ENCODE measurements at places on chromosomes 7 and 10.

GRCh38 chr7:141456711-141457110 lies 94.5 kb upstream of the AGK start:
- no peak for DNase-seq

GRCh38 chr10:95840121-95840520 lies 67.7 kb upstream of the CC2D2B start:
- DNase-seq: no peak

DNA sequence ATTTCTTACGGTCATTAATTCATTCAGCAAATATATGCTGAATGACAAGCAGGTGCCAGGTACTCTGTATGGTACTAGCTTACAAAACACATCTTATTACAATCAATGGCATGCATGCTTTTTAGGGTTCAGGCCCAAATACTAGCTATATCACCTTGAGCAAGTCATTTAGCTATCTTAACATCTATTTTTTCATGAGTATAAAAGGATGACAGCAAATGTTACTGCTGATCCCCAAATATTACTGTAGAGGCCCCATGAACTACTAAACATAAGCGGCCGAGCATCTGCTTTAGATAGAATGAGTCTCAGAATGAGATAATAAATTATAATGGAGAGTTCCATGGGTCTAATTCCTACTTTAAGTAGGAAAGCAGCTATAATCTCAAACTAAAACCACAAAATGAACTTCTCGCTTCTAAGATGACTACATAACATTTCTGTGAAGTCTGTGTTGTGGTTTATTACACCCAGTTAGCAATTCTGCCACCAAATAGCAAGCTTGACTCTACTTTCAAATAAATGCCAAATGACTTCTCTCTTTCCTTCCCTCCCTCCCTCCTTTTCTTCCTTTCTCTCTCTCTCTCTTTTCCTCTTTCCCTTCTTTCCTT lies 113.7 kb upstream of the LRRN3 start:
- DNase-seq: no peak

DNA sequence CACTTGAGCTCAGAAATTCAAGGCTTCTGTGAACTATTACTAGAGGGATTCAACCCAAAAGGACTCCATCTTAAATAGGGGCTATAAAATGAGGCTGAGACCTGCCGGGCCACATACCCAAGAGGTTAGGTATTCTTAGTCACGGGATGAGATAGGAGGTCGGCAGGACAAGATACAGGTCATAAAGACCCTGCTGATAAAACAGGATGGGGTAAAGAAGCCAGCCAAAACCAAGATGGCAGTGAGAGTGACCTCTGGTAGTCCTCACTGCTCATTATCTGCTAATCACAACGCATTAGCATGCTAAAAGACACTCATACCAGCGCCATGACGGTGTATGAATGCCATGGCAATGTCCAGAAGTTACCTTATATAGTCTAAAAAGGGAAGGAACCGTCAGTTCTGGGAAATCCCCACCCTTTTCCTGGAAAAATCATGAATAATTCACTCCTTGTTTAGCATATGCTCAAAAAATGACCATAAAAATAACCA lies 101.2 kb upstream of the TRIM24 start:
- DNase-seq: no peak

DNA sequence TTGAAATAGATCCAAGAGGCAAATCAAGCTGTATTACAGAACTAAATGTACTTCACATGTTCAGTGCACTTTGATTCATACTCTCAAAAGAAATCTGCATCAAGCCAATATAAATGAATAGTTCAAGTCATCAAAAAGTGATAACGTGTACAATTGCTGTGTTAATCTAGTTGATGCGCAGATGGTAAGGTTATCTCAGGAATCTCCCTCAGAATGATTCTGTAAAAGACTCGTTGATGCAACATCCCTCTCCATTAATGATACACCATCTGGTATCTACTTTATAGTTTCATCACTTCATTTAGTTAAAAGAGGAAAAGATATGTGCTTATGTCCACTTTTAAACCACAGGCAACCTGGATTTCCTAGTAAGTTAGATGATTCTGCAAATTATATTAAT lies 200.6 kb downstream of the CHCHD3 start:
- DNase-seq: no peak

DNA sequence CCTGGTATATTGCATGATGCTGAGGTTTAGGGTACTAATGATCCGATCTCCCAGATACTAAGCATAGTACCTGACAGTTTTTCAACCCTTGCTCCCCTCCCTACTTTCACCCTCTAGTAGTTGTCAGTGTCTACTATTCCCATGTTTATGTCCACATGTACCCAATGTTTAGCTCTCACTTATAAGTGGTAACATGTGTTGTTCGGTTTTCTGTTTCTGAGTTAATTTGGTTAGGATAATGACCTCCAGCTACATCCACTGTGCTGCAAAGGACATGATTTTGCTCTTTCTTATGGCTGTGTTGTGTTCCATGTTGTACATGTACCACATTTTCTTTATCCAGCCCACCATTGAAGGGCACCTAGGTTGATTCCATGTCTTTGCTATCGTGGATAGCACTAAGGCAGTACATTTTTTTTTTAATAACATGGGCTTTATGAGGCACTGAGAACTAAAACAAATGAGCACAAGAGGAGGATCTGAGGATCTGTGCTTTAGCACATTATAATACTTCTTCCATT lies 28.1 kb downstream of the ITGB8 start:
- DNase-seq: no peak

- DNase-seq: peak; percentile 77
These were observed 30.4 kb downstream of the FOXK1 start for GRCh38 chr7:4712281-4713182.

- no peak for DNase-seq
These were observed 196.7 kb upstream of the MTPN start for GRCh38 chr7:136173874-136174273.

- no peak for DNase-seq
These were observed 51.1 kb downstream of the KCTD7 start for GRCh38 chr7:66679633-66680244.

GRCh38 chr10:69004821-69005220 lies 16.2 kb downstream of the KIFBP start:
- DNase-seq: peak; percentile 65

GRCh38 chr10:122696687-122697086 lies 3.0 kb downstream of the C10orf120 start:
- DNase-seq: no peak

- DNase-seq: no peak
These were observed 91.6 kb downstream of the PLCE1 start for GRCh38 chr10:94085288-94085687.

- peak; percentile 61 for DNase-seq
These were observed 16.4 kb upstream of the ABCA13 start for GRCh38 chr7:48154792-48155413.

DNA sequence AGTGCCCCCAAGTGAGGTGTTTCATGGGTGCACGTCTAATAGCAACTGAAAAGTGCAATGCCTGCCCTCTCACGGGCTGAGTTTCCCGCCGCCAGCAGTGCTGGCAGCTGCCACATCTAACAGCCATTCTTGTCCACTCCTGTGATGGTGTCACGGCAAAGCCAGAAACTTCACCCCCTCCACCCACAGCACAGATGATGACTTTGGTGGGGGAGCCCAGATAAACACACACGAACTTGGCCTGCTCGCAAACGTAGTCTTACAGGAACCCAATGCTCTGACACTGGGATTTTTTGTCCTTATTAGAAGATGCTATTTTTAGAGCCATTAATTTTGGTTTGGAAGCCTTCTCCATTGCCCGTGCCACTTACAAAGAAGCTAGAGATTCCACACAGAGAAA lies 26.7 kb downstream of the CPXM2 start:
- no peak for DNase-seq

DNA sequence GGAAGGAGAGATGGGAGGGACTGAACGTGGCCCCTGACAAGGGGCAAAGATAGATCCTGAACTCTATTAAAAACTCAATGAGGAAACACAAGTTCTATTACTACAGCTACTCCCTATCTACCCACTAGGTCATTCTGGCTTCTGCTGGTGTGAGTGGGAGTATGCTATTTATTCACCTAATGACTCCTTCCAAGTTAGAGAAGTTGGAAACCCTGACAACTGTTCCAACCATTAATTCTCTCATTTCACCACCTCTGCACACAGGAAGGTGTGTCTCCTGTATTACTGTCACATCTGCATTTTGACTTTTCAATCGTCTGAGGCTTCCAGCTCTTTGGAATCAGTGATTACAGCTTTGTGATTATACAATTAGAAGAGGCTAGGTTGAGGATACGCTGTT lies 169.4 kb upstream of the ADO start:
- DNase-seq: no peak

GRCh38 chr10:61907011-61907410 lies 5.5 kb downstream of the ARID5B start:
- DNase-seq: no peak

- DNase-seq: no peak
These were observed 3.8 kb upstream of the STN1 start for GRCh38 chr10:103921750-103922195.

- peak; percentile 24 for DNase-seq
These were observed 29.5 kb downstream of the CTNNA3 start for GRCh38 chr10:67666416-67667034.

GRCh38 chr10:89403043-89403442 lies 10.6 kb downstream of the IFIT1 start:
- no peak for DNase-seq

DNA sequence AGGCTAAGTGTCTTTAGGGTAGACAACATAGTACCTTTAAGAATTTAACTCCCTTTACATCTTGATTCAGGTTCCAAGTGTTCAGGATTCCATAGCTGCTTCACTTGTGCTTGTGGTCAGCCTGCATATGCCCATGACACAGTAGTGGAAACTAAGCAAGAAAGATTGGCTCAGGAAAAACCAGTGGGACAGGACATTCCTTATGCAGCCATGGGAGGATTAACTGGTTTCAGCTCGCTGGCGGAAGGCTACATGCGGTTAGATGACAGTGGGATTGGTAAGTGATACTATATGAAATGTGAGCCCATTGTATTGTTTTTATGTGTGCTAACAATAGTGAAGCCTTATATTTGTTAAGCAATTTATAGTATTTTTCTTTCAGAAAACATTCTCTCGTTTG lies 11.3 kb downstream of the FAM221A start:
- no peak for DNase-seq

- no peak for DNase-seq
These were observed 1.8 kb downstream of the LRRC17 start for GRCh38 chr7:102914585-102914984.

GRCh38 chr10:109744020-109744419 lies 179.3 kb downstream of the XPNPEP1 start:
- no peak for DNase-seq

DNA sequence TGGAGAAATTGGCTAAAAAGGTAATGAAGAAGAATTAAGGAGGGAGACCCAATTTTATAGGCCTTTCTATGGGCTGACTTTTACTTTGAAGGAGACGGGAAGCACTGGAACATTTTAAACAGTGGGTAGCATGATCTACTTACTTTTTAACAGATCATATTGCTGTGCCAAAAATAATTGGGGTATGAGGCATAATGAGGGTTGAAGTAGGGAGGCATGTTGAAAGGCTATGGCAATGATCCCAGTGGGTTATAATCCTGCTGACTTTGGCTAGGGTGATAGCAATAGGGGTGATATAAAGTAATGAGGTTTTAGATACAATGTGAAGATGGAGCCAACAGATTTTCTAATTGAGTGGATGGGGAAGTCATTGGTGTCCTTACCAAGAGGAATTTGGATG lies 73.2 kb downstream of the GPR37 start:
- no peak for DNase-seq

GRCh38 chr7:152894295-152895170 lies 135.0 kb downstream of the ACTR3B start:
- DNase-seq: no peak

DNA sequence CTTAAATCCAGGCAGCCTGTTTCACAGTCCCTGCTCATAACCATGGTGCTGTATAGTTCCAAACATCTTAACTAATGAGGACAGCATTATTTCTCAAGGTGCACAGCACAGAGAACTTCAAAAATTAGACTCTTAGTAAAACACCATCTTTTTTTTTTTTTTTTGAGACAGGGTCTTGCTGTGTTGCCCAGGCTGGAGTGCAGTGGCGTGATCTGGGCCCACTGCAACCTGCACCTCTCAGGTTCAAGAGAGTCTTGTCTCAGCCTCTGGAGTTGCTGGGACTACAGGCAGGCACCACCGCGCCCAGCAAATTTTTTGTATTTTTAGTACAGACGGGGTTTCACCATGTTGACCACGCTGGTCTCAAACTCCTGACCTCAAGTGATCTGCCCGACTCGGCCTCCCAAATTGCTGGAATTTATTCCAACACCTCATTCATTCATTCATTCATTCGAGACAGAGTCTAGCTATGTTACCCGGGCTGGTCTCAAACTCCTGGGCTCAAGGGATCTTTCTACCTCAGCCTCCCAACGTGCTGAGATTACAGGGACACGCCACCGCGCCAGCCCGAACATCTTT lies 507 bp upstream of the TMEM254 start:
- DNase-seq: no peak

DNA sequence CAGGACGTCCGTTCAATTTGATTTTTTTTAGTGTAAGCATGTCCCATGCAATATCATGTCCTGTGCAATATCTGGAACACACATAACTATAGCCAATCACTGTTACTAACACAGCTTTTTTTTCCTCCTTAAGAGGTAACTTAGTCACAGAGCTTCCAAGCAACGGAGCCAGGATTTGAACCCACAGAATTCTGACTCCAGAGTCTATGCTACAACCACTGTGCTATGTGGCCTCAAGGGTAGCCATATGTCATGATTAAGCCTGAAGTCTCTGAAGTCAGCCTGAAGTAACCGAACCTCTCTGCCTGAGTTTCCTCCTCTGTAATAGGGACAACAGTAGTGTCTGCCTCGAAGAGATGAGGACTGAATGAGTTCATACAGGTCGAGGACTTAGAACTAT lies 42.2 kb upstream of the TCF7L2 start:
- DNase-seq: peak; percentile 9
